ENCODE measurements at places on chromosomes 2 and 18. TPM values are rescaled to one million over a fixed set of nuclear protein-coding genes. Genes with fewer than 3 reads are reported as not detected.

GRCh38 chr2:76569819-76570218, 859.1 kb upstream of the GCFC2 start:
- DNase-seq, result no peak

GRCh38 chr2:109209412-109209811, 80.4 kb downstream of the SH3RF3 start:
- peak; percentile 48 for DNase-seq

TGFA gene
- total RNA-seq, result 87.7 TPM

GRCh38 chr2:40760071-40760666, 308.3 kb upstream of the SLC8A1 start:
- peak; percentile 20 for DNase-seq

DNA sequence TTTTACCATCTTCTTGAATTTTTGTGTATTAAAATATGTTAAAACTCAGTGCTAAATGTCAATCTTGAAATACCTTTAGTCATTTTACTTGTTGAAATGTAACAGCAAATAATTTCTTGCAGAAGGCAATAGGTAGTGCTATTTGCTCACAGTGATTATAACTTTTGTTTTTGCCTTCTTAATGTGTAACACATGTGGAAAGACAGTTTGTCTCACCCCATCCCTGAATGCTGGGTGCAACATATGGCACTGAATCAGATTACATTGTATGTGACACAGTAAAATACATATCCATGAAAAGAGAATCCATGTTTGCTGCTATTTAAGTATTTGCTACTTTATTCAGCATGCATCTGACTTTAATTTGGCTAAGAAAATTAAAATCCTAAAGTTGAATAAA, 35.3 kb downstream of the FRZB start:
- DNase-seq, result no peak

CIB4 gene
- total RNA-seq, result not detected

- DNase-seq, result peak; percentile 43
Measured at GRCh38 chr2:64635976-64636911, 17.5 kb downstream of the SERTAD2 start.

TMEM37 gene
- not detected for total RNA-seq

- no peak for DNase-seq
Measured at GRCh38 chr2:43074052-43074451, 152.4 kb downstream of the ZFP36L2 start.

GRCh38 chr2:38180754-38181153, 104.8 kb upstream of the CYP1B1 start:
- DNase-seq, result no peak

All from foreskin keratinocyte (primary cell).